ENCODE measurements at places on chromosomes 6 and 20. TPM values are rescaled to one million over a fixed set of nuclear protein-coding genes. Genes with fewer than 3 reads are reported as not detected.

- DNase-seq, result no peak
- no peak overlapping the region for H3K27ac ChIP-seq
- H3K4me1 ChIP-seq, result peaks cover 8% of the 10 kb centered on the region
- peaks cover 32% of the 10 kb centered on the region for H3K27me3 ChIP-seq
- peaks cover 4% of the 10 kb centered on the region for H3K36me3 ChIP-seq
- no peak overlapping the region for H3K4me3 ChIP-seq
Observed at GRCh38 chr20:63404129-63405085, 43.3 kb upstream of the CHRNA4 start.

- H3K4me1 ChIP-seq, result peaks cover 6% of the 10 kb centered on the region
- H3K4me3 ChIP-seq, result no peak overlapping the region
- no peak overlapping the region for H3K27ac ChIP-seq
- no peaks in the 10 kb centered on the region for H3K36me3 ChIP-seq
- DNase-seq, result no peak
Observed at GRCh38 chr6:64230530-64230929, 594.9 kb downstream of the PHF3 start.

ASXL1 gene
- 85.1 TPM for total RNA-seq

ZSCAN23 gene
- total RNA-seq, result 18.2 TPM

GRCh38 chr6:147666255-147666654 lies 157.8 kb downstream of the SAMD5 start:
- peaks cover 2% of the 10 kb centered on the region for H3K27me3 ChIP-seq
- H3K27ac ChIP-seq, result no peak overlapping the region
- peaks cover 13% of the 10 kb centered on the region for H3K36me3 ChIP-seq
- DNase-seq, result no peak
- no peak overlapping the region for H3K4me3 ChIP-seq
- peaks cover 4% of the 10 kb centered on the region for H3K4me1 ChIP-seq

All from glutamatergic neuron (in vitro differentiated cells).